B cell (primary cell): ENCODE measurements at places on chromosomes 4 and X.
A peak's percentile ranks its signal among the peaks of the same experiment; 100 is the strongest.

- DNase-seq = no peak
These were observed 105.8 kb downstream of the CRLF2 start for GRCh38 chrX:1106478-1107210.

- DNase-seq = no peak
These were observed 51.5 kb downstream of the SLC9A7 start for GRCh38 chrX:46707274-46707965.

DNA sequence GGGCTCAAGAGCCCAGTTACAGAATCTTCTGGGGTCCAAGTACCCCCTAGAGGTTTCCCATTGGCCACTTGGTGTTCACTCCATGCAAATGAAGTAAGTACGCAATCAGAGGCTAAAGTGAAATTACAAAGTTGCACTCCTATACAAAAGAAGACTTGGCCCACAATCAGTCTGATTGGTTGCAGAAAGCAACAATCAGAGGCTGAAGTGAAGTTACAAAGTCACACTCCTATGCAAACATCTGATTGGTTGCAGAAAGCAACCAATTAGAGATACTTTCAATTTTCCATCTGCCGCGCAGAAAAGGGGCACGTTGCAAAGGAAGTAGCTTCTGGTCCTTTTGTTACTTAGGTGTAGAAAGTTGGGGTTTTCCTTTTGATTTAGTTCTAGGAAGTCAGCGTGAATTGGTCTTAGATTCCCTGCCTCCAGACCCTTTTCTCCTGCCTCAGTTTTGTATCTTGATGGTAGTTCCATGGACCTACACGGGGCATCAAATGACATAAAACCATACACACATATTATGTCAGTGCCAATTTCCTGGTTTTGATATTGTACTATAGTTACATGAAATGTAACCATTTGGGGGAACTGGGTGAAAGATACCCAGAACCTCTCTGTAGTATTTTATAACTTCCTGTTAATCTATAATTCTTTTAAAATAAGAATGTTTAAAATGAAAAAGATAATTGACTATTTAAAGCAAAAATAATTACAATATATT lies 12.4 kb upstream of the PIN4 start:
- DNase-seq = peak; percentile 39

DNA sequence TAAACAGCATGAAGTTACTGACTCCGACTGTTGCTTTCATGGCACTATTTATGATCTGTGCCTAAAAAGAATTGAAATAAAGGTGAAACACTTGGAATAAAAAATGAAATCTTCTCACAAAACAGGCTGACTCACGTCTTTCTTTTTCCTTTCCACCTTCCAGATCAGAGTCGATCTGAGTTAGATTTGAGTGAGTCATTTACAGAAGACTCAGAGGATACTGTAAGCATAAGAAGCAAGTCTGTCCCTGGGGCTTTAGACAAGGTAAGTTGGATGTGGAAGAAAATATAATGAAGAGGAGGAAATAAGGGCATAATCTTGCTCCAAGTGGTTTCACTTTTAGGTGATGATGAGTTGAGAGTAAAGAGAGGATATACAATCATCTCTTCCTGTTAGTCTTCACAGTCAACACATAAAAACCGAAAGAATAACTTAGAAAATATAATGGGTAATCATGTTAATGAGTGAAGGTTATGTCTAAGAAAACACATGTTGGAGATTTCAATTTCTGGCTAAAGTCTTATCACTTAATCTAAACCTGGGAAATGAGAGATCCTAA lies 89.7 kb downstream of the SYTL5 start:
- no peak for DNase-seq

DNA sequence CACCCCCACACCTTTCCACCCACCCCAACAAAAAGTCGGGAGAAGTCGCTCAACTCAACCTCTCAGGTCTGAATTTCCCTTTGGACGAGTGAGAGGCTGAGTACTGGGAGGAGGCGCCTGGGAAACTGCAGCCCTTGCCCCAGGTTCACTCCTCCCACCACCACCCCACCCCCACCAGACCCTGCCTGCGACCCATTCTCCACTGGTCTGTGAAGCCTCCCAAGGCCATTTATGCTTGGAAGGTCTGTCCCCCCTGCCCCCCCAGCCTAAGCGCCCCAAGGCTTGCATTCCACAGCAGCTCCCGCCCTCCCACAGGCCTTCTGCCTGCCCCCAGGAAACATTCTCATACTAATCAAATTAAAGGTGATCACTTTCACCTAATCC lies 27.2 kb downstream of the ELF4 start:
- no peak for DNase-seq

- DNase-seq = no peak
These were observed 82.5 kb downstream of the LCORL start for GRCh38 chr4:17939054-17939453.

DNA sequence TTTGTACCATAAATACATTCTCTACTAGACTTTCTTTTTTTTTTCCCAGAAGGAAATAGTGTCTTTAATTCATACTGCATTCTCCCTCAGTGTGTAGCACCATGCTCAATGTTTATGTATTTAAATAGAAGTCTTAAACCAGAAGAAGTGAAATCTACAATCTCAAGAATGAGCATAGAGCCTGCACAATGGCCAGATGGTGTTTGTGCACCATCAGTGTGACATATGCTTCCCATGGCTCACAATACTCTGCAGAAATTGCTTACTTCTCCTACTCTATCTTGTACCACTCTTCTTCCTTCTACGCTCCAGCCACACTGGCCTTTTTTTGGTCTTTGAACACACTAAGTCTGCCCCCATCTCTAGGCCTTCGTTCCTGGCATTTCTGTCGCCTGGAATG lies 2.6 kb upstream of the DOCK11 start:
- no peak for DNase-seq

DNA sequence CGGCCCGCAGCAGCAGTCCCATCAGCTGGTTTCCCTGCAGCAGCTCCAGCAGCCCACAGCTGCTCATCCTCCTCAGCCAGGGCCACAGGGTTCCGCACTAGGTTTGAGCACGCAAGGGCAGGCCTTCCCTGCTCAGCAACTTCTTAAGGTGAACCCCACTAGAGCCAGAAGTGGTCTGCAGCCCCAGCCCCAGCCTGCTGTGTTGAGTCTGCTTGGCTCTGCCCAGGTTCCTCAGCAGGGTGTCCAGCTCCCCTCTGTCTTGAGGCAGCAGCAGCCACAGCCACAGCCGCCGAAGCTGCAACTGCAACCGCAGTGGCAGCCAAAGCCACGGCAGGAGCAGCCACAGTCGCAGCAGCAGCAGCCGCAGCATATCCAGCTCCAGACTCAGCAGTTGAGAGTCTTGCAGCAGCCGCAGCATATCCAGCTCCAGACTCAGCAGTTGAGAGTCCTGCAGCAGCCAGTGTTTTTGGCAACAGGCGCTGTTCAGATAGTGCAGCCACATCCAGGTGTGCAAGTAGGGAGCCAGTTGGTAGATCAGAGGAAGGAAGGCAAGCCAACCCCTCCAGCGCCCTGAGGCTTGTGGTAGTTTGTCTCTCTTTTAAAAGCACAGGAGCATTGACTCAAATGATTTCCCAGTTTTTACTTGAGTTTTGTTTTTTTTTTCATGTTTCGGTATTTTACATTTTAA lies 4.6 kb downstream of the SUPT20HL1 start:
- DNase-seq = no peak

- no peak for DNase-seq
These were observed 83.6 kb upstream of the GUCY1A1 start for GRCh38 chr4:155582971-155583437.

- no peak for DNase-seq
These were observed 183.7 kb downstream of the FBXW7 start for GRCh38 chr4:152352215-152352614.

DNA sequence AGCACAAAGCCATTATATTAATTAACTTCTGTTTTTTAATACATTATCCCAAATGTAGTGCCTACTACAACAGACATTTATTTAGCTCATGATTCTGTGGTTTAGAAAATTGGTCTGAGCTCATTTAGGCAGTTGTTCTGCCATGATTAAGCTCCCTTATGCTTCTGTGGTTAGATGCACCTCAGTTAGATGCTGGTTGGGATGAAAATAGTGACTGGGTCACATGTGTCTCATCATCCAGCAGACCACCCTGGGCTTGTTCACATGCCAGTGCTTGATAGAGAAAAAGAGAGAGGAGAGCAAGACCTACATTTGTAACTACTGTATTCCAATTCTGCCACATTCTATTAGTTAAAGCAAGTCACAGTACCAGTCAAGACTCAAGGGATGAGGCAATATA lies 376.4 kb upstream of the GNPDA2 start:
- DNase-seq = no peak

- no peak for DNase-seq
These were observed 63.5 kb downstream of the PDK3 start for GRCh38 chrX:24528605-24529004.

- no peak for DNase-seq
These were observed 1.1 kb downstream of the ITGB1BP2 start for GRCh38 chrX:71302461-71303213.

GRCh38 chr4:165369522-165369921 lies 9.3 kb upstream of the CPE start:
- no peak for DNase-seq

- DNase-seq = no peak
These were observed 103.3 kb upstream of the TLR3 start for GRCh38 chr4:185965426-185966384.

DNA sequence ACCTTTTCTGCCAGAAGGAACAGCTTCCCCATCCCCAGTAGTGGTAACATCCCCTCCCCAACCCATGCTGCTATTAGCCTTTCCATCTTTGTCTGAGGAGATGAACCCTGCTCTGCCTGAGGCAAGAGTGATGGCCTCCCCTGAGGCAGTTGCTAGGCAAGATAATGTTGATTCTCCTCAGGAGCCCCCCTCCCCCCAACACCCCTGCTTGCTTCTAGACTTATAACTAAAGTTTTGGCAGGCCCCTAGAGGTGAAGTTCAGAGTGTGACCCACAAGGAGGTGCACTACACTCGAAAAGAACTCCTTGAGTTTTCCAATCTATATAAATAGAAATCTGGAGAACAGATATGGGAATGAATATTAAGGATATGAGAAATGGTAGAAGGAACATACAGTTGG lies 962.5 kb downstream of the ADGRL3 start:
- DNase-seq = no peak

- no peak for DNase-seq
These were observed 107.6 kb downstream of the CDS1 start for GRCh38 chr4:84690481-84690880.

GRCh38 chr4:61953386-61953785 lies 753.3 kb downstream of the ADGRL3 start:
- no peak for DNase-seq

GRCh38 chr4:115293093-115293462 lies 179.7 kb upstream of the NDST4 start:
- no peak for DNase-seq

DNA sequence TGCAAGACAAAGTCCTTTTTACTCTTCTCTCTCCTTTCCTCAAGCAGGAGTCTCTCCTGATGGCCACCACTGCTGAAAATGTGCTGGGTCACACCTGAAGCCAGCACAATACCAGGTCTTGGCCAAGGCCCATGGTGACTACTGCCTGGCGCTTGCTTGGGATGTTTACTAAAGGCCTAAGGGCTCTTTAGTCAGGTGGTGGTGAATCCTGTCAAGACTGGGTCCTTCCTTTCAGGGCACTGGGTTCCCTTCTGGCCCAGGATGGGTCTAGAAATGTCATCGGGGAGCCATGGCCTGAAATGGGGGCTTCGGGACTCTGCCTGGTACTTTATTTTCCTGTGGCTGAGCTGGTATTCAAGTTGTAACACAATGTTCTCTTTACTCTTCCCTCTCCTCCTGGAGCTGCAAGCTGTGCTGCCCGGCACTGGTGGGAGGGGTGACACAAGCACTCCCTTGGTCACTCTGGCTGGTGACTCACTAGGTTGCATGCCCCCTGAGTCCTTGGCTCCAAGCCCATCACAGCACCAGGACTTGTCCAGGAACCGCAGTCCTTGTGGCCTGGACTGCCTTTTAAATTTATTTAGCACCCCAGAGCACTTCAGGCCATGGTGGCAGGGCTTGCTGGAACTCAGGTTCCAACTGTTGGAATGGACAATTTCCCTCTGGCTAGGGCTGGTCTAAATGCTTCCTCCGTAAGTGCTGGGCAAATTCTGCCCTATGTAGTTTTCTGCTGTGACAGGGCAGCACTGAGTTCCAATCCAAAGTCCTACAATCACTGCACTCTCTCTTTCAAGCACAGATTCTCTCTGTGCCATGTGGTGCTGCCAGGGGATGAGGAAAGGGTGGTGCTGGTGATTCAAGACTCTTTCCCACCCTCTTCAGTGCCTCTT lies 11.3 kb downstream of the ARL13A start:
- no peak for DNase-seq

GRCh38 chr4:108804648-108805273 lies 41.9 kb upstream of the ETNPPL start:
- no peak for DNase-seq

GRCh38 chr4:73007526-73008100 lies 61.9 kb downstream of the COX18 start:
- DNase-seq = no peak
